Activated CD4-positive, alpha-beta T cell treated with anti-CD3 and anti-CD28 coated beads, Interleukin-2, amount 50 U/mL, for 4 hours (primary cell): ENCODE measurements at places on chromosomes 11 and 22.
A peak's percentile ranks its signal among the peaks of the same experiment; 100 is the strongest.

DNA sequence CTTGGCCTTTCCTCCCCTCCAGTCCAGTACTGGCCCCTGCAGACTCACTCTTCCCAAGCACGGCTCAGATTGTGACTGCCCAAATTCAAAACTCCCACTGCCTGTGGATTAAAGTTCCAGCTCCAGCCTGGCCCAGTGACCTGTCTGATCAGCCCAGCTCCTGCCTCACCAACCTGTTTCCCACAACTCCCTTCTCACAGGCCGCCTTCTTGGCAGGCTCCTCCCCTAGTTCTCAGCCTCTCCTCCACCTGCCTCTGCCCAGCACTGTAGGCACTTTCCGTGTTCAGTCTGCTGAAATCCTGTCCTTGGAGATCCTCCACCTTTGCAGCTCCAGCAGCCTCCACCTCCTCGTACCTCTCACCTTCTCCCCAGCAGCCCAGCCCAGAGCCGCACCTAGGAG, 68.6 kb downstream of the MICAL2 start:
- DNase-seq, result no peak

DNA sequence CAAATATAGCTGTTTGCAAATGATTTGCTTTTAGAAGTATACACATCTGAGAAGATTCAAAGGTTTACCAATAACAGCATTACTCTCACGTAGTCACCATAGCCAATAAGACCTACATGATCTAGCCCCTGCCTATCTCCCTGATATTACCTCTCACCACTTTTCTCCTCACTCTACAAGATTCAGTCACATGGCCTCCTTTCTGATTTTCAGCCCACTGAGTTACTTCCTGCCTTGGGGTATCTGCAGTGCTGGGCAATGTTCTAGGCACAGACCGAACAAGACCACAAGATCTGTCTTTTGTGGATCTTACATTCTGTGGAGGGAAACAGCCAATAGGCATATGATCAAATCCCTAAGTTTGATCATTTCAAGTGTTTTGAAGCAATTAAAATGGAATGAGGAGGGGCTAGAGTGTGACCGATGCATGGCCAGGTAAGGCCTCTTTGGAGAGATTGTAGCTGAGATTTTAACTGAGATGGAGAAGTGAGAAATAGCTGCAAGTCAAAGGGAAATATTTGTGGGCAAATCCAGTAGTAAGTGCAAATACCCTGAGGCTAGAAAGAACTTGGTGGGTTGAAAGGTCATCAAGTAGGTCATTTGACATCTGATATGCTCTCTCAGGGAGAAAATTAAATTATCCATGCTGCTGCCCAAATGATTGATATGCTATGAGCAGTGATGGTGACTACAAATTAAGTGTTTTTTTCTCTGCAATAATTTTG, 43.1 kb downstream of the ARL14EP start:
- no peak for DNase-seq

- DNase-seq, result no peak
These were observed 9.2 kb downstream of the PKP3 start for GRCh38 chr11:403021-403760.

DNA sequence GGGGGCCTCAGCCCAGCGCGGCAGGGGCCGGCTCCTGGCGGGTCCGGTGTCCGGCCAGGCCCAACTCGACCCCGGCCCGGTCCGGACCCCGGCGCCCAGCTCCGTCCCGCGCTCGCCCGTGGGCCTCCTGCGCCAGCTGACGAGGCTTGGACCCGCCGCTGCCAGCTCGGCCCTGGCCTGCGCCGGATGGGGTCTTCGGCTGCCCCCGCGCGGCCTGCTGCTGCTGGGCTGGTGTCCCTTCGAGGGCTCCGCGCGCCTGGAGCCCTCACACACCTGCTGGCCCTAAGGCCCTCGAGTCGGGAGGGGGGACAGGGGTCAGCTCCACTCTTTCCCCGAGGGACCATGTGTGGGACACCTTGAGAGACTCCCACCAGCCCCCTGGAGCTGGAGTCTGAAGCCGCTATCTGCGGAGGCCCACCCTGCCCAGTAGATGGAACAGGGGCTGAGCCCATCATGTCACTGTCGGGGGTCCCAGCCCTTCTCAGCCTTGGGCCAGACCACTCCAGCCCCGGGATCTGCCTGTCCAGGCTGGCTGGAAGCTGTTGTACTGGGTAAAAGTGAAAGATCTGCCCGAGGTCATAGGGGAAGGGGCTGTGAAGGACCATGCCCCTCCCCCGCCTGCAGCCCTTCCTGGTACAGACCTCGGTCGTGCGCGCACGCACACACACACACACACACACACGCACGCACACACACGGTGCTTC, 768 bp upstream of the CDKN1C start:
- no peak for DNase-seq

GRCh38 chr11:10307022-10307399, 2.1 kb downstream of the ADM start:
- no peak for DNase-seq

GRCh38 chr22:49677495-49677889, 150.2 kb downstream of the BRD1 start:
- no peak for DNase-seq

- no peak for DNase-seq
These were observed 174.1 kb downstream of the FAM181B start for GRCh38 chr11:82559609-82560008.

- DNase-seq, result no peak
These were observed 7.3 kb downstream of the GRAP2 start for GRCh38 chr22:39908136-39908535.

- DNase-seq, result no peak
These were observed 14.3 kb downstream of the PISD start for GRCh38 chr22:31647523-31648320.

DNA sequence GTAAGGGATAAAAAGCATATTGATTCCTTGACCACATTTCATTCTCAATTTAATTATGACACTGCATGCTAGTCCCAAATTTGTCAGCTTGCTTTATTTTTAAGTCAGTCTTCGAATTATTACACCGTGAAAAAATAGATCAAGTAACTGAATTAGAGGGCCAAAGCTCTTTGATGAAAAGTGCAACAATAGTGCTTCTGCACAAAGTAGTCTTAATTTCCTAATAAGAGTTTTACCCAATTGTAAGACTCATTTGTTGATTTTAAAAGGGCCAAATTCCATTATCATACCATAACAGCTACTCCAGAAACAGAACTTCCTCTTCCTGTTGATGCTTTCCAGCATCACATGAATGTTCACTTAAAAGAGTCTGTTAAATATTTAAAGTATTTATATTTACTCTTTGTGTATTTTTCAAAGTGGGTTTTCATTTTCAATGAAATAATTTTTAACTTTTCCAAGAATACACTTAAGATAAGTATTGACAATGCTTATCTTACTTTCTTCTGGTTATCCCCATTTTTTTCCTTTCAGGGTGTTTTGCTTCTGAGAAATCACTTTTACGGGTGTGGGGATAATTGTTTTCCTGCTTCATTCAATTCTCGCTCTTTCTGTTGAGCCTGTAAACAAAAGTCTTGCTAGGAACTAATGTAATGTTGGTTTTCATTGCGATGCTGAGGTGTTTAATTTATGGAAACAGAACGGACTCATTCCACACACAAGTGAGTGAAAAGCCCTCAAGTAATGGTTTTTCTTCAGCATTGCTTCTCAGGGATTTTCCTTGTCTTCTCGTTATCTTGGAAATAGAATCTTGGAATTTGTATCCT, 2.1 kb downstream of the ARHGEF12 start:
- no peak for DNase-seq

- no peak for DNase-seq
These were observed 30.5 kb upstream of the PHOX2A start for GRCh38 chr11:72274435-72274834.

GRCh38 chr11:72950685-72951084, 136.5 kb downstream of the ATG16L2 start:
- no peak for DNase-seq

- DNase-seq, result no peak
These were observed 720 bp upstream of the MED17 start for GRCh38 chr11:93783362-93783761.

GRCh38 chr11:13786688-13787087, 118.2 kb downstream of the FAR1 start:
- DNase-seq, result no peak

DNA sequence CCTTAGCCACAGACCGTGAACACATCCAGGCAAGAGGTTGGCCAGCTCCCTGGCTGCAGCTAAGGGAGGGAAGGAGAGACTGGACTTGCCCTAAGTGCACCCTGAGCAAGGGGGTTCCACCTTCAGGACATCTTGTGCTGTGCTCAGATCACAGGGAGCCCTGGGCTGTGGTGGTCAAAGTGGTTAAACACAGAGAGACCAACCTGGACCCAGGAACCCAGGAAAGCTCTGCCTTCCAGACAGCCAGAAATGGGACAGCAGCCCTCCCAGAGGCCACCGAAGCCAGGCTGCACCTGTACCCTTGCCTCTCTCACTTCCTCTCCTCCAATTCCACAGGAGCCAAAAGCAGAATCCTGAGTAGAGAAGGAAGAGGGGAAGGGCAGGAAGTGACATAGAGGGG, 105.2 kb upstream of the TMEM45B start:
- DNase-seq, result no peak

- no peak for DNase-seq
These were observed 112.2 kb upstream of the SYT13 start for GRCh38 chr11:45398325-45398724.

DNA sequence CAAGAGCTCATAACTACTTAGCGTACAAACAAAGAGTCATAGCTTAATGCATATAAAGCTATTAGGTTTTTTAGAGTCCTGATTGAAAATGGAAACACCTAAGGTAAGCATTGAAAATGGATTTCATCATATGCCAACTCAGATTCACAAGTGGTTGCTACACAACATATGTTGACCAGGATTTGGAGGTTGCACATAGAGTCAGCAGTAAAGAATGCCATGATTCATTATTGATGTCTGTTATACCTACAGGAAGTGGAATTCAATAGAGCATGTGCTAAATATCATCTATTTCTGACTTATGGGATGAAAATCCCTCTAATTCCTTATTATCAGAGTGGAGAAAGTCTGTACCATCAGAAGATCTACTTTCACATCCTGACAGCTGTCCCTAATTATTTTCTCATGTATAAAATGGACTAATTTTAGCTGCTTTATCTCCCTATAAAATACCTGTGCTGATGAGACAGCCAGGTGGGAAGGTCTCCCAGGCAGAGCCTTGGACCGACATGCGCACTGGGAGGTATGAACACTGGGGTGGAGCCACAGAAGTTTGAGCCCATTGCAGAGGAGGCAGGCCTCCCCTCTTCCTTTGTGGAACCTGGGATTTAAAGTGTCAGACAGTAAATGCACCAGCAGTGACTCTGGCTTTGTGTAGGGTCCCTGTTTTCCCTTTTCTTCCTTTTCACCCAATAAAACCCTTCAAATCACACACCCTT, 204.2 kb downstream of the AASDHPPT start:
- DNase-seq, result no peak

- no peak for DNase-seq
These were observed 5.2 kb upstream of the MB start for GRCh38 chr22:35622191-35622913.

- no peak for DNase-seq
These were observed 3.0 kb downstream of the LRP5 start for GRCh38 chr11:68315171-68315920.

GRCh38 chr11:45087900-45088160, 58.6 kb upstream of the PRDM11 start:
- no peak for DNase-seq

DNA sequence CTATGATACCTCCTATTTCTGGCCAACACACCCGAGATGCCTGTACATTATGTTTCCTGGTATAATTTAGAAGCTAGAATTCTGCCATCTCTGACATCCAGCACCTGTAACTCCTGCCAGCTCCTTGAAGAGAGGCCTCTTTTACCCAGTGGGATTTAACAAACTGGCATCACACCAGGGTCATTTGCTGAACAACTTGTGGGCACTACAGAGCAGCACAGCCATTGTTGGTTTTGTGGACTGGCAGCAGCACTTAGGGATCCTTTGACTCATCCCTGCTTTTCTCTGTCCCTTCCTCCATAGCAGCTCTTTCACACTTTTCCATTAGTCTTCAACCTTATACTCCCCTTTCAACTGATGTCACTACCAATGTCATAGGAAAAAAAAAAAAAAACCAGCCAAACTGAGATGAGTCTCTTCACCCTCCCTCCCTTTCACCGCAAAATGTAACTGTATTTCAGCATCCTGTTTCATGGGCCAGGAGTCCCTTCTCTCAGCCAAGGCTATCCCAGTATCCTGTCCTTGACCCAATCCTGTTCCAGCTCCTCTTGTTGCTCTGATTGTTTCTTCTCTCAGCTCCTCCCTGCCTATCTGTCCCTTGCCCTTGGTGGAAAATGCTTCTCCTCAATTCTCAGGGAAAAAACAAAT, 68.7 kb downstream of the PPFIBP2 start:
- DNase-seq, result no peak

- DNase-seq, result no peak
These were observed 21.5 kb downstream of the SHANK3 start for GRCh38 chr22:50694099-50694605.

DNA sequence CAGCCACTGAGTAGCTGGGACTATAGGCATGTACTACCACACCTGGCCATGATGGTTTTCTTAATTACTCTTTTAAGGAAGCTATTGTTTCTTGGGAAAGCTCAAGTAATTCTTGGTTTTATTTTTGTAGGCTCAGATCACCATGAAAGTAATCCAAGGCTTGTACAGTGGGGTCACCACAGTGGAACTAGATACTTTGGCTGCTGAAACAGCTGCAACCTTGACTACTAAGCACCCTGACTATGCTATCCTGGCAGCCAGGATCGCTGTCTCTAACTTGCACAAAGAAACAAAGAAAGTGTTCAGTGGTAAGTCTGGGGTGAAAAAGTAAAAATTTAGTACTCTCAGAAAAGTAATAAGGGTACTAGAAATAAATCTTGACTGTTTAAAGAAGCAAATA, 11.3 kb downstream of the RRM1 start:
- DNase-seq, result no peak

DNA sequence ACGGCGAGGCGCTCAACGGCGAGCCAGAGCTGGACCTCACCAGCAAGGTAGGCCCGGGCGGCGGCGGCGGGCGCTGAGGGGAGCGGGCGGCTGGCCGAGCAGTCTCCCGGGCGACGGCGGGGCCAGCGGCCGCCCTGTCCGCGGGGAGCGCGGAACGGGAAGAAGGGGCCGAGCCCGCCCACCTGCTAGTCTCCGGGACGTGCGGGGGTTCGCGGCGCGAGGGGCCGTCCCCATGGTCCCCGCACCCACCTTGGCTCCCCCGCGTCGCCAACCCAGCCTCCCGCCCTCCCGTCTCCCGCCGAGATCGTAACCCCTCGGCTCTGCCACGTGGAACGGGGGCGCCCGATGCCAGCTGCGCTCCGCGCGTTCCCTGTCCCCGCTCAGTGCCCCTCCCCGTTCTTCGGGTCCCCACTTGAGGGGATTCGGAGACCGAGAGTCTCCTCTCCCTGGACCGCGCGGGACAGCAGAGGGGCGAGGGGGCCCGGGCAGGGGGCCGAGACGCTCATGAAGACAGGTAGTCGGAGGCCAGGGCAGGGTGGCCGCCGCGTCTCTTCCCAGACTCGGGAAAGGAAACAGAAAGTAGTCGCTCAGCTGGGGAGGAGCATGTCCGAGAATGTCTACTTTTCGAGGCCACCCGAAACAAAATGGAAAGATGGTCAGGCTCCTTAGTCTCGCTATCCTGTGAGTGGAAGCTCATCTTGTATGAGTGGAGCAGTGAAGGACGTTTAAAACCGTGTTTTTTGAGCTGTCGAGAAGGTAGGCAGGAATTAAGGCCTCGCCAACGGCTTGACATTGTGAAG, 557 bp downstream of the GTPBP1 start:
- DNase-seq, result peak; percentile 19
